ENCODE measurements at places on chromosomes 11 and 22.

DNA sequence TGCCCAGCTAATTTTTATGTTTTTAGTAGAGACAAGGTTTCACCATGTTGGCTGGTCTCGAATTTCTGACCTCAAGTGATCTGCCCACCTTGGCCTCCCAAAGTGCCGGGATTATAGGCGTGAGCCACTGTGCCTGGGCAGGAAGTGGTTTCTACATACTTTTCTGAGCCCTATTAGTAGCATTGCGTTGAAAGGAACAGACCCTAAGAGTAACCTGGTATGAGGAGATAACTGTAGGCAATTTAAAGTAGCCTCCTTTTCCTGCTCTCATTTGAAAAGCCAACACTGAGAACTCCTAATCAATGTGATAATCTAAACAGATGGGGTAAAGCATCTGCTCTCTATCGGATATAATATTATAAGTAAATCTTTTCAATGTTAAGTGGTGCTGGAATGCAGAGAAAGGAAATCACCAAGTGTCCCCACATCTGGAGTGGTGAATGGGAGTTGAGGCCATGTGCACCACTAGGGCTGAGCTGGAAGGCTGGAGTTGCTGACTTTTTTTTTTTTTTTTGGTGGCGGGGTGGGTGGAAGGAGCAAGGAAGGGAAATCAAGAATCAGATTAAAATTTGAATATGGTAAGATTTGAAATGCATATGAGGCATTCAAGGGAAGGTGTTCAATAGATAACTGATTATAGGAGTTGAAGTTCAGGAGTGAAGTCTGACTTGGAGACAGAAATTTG is 20.7 kb downstream of the PDHX start:
- no peak for DNase-seq

GRCh38 chr11:94181943-94182342 is 53.3 kb downstream of the PANX1 start:
- no peak for DNase-seq

- no peak for DNase-seq
Observed at GRCh38 chr11:114478768-114479167, 39.5 kb downstream of the REXO2 start.

DNA sequence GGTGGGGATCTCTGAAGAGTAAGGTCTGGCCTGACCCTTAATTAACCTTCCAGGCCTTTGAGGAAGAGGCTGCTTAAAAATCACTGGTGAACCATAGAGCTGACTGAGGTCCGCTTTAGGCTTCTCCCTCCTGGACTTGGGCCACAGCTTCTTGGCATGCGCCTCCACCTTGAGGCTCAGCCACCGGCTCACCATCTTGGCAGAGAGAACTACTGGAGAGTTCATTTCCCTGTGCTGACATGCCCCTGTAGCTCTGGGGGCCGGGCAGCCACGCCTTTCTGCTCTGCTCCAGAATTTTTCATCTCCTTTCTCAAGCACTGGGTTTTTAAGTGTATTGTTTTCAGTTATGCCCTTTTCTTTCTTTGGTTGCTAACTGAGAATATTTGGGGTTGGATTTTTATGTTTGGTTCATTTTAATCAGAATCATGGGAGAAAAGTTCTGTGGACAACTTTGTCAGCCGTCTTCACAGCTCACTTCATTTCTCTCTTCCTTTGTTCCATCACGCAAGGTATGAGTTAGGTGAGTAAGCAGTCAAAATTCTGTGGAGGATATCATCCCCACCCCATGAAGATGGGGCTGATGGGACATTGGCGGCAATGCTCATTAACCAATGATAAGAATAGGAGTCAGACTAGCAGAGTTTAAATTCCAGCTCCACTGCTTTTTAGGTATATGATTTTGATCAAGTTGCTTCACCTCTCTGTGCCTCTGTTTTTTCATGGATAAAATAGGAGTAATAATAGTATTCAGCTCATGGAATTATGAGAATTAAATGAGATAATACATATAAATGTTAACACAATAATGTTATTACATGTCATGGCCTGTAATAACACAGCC is 103.9 kb downstream of the DBX1 start:
- no peak for DNase-seq

DNA sequence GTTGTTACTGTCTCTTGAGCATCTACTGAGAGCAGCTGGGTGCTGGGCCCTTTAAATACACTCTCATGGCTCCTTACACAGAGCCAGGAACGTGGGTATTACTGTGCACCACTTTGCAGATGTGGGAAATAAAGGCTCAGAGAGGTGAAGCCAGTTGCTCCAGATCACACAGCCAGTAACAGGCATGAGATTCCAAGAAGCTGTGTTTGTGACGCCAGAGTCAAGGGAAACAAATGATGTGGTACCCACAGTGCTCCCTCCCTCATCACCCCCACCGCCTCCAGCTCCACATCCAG is 1.4 kb upstream of the PRDM11 start:
- no peak for DNase-seq

DNA sequence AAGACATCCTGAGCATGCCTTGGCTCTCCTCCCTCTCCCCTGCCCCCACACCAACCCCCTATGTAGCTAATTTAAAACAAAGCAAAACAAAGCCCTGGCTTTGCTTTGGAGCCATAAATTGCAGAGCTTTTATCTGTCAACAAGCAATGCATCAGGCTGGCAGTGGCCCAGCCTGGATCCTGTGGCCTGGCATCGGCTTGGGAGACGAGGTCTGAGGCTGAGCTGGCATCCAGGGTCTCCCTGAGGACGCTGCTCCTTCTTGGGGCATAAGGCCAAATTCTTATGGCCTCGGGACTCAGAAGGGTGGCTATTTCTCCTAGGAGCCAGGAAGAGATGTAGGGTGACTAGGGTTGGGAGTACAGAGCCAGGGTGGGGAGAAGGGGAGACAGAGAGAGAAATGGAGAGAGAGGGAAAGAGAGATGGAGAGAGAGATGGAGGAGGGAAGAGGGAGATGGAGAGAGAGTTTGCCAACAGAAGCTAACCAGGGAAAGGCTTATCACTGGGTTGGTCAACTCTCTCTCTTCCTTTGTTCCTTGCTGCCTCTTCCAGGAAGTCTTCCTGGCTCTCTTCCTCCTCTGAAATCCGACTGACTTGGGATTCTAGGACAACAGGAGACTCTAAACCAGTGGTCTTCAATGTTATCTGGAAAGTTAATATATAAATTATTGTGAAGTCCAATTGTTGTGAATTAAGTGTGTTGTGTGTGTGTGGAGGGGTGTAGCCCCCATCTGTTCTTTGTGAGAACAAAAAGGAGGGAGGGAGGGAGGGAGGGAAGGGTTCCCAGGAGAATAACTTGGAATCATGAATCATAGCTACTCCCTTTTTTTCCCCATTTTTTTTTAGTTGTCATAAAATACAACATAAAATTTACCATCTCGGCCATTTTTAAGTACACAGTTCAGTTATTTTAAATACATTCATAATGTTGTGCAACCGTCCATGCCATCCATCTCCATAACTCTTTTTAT is 29.1 kb downstream of the TSPAN18 start:
- no peak for DNase-seq

- no peak for DNase-seq
Observed at GRCh38 chr11:109378034-109378433, 44.0 kb upstream of the C11orf87 start.

GRCh38 chr11:73218106-73218829 is at the start of gene P2RY2:
P2RY2 (plus strand) TSS chr11:73218281; CDS start chr11:73234160, 15,879 bp downstream.
- peak; percentile 33 for DNase-seq

Data from stimulated activated CD4-positive, alpha-beta T cell treated with anti-CD3 and anti-CD28 coated beads, Interleukin-4, amount 100 ng/mL, for 4 hours (primary cell).